ENCODE measurements at places on chromosomes 2 and 18. TPM values are rescaled to one million over a fixed set of nuclear protein-coding genes. Genes with fewer than 3 reads are reported as not detected.

- no peak for DNase-seq
These were observed 9.6 kb upstream of the AQP4 start for GRCh38 chr18:26875040-26875654.

Gene YES1
- 14.8 TPM for total RNA-seq

DNA sequence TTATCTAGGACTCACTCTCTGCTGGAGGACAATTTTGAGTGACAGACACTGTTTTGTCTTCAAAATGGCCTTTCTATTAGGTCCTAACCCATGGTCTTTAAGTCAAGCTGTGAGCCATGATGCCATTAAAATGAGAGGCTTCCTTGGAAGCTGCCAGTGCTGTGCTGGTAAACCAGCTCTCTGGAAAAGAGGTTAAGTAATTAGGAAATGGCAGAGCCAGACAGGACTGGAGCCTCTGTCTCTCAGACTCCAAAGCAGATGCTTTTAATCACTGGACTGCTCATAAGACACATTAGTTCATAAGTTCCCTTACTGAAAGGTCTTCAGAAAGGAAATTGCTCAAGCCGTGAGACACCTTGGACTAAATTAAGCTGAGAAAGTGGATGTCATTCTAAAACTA lies 25.8 kb upstream of the LHCGR start:
- DNase-seq, result no peak

DNA sequence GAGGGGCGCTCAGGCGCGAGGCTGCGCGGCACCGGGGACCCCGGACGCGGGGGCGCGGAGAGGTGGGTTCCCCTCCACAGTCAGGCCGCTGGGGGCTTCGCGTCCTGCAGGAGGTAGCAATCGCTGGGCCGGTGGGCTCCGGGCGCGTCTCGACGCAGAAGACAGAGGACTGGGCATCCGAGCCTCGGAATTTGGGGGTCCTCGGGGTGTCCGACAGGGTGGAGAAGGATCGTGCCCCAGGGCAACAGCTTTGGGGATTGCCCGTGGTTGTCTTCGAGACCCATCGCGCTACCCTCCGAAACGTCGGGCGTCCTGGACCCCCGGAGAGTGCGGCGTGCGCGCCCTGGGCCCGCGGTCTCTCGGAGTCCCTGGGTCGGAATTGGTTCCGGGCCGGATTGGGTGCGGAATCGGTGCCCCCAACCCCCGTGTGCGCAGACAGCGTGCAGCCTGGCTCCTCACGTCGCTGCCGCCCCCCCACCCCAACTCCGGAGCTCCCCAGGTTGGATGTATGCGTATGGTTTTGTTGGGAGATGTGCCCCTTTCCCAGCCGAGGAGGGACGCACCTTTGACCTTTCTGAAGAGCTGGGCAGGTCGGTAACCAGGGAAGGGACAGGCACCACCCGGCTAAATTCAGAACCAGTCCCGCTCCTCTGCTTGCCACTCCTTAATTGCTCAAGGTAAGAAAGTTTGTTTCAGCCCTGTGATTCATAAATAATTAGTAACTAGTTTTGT lies 750 bp downstream of the NPAS2 start:
- no peak for DNase-seq

Gene RNF125
- total RNA-seq, result 37.1 TPM

- no peak for DNase-seq
These were observed 128.5 kb upstream of the SP5 start for GRCh38 chr2:170586571-170587095.

- no peak for DNase-seq
These were observed 193.8 kb downstream of the CMPK2 start for GRCh38 chr2:6671913-6672312.

Gene CD8A
- total RNA-seq, result 2.2 TPM

DNA sequence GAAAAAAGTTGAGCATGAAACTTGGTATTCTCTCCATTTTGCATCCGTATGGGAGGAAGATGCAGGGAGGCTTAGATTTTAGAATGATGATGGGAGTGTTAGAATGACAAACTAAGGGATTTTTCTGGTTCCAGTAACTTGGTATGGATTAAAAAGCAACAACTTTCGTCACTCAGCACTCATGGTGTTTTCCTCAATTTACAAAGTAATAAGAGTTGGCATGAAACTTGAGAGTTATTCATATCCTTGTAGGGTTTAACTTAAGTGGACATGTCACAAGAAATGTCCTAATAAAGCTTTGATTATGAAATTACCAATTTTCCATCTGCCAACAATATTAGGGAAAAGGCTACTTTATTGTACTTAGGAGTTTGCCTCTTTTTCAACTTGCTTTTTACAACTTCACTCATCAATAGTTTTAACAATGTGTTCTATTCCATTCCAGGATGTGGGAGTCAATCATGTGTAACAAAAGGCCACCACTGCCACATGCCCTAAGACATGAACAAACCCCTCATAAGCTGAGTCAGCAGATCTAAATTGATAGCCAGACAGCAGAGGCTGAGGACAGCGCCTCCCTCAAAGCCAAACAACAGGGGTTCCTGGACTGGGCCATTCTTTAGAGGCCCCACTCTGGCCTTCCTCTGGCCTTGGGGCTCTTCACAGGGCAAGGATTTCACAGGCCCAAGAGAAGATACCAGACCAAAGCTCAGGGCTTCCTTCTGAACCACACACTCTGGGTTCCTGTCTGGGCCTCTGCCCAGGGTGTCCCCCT lies 265.8 kb downstream of the TNS1 start:
- no peak for DNase-seq

GRCh38 chr2:27792759-27793158 lies 21.2 kb downstream of the MRPL33 start:
- no peak for DNase-seq

GRCh38 chr2:29844713-29845326 lies 76.6 kb downstream of the ALK start:
- DNase-seq, result no peak

- DNase-seq, result no peak
These were observed 7.6 kb downstream of the ITM2C start for GRCh38 chr2:230872151-230872967.

- DNase-seq, result no peak
These were observed 701.5 kb downstream of the BCL11A start for GRCh38 chr2:59851836-59852475.

- no peak for DNase-seq
These were observed 360.9 kb downstream of the ERBB4 start for GRCh38 chr2:212177724-212178123.

- DNase-seq, result no peak
These were observed 22.4 kb downstream of the CRYGD start for GRCh38 chr2:208101716-208102631.

- no peak for DNase-seq
These were observed 118.9 kb upstream of the CTNNA2 start for GRCh38 chr2:79393806-79394484.

- DNase-seq, result no peak
These were observed 44.4 kb downstream of the TRIB2 start for GRCh38 chr2:12761104-12761503.

DNA sequence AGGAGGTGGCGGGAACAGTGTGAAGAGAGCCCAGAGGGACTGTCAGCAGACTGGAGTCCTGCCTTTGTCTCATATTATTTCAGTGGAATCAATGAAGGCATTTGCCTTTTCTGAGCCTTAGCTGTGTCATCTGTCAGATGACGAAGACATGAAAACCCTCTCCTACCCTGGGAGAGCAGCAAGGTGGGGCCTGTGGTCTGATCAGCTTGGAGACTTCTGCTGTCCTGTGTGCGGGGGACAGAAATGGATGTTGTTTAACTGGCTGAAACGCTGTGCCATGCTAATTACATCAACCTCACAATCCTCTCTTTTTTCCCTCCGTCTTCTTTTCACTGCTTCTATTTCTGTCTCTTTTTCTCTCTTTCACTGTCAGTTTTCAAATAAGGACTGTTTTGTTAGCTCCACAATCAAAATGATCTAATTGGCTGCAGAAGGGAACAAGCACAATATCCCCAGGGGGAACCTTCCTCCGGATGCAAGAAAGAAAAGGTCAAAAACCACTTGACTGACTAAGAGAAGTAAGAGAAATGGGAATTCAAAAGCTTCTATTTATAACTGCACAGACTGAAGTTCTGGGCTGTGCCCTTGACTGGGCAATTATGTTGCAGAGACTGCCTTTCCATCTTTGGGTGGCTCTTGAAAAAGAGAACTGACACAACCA lies 340.1 kb downstream of the CLIP4 start:
- DNase-seq, result no peak

GRCh38 chr2:134348239-134348638 lies 94.4 kb downstream of the MGAT5 start:
- no peak for DNase-seq

Gene HEATR5B
- total RNA-seq, result 50.5 TPM

DNA sequence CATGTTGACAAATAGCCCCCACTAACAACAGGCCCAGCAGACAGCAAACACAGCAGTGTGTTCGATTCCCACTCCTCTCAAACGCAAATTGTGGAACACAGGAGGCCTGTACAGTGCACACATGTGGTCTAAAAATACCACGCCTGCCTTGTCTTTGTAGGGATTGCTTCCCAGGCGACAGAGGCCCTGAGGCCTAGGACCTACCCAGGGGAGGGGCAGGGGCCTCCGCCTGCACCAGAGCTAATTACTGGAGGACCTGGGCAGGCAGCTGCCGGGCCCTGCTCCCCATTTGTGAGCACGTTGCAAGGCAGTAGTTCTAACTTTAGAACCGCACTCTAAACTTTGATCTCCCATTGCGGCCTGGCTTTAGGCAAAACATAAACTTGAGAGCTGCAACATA lies 316.0 kb downstream of the TXNL1 start:
- DNase-seq, result no peak

GRCh38 chr2:64481665-64482064 lies 27.7 kb downstream of the LGALSL start:
- no peak for DNase-seq

- DNase-seq, result no peak
These were observed 137.6 kb downstream of the COPS8 start for GRCh38 chr2:237223201-237223861.

GRCh38 chr2:173854840-173855239 lies 110.3 kb downstream of the SP3 start:
- no peak for DNase-seq

DNA sequence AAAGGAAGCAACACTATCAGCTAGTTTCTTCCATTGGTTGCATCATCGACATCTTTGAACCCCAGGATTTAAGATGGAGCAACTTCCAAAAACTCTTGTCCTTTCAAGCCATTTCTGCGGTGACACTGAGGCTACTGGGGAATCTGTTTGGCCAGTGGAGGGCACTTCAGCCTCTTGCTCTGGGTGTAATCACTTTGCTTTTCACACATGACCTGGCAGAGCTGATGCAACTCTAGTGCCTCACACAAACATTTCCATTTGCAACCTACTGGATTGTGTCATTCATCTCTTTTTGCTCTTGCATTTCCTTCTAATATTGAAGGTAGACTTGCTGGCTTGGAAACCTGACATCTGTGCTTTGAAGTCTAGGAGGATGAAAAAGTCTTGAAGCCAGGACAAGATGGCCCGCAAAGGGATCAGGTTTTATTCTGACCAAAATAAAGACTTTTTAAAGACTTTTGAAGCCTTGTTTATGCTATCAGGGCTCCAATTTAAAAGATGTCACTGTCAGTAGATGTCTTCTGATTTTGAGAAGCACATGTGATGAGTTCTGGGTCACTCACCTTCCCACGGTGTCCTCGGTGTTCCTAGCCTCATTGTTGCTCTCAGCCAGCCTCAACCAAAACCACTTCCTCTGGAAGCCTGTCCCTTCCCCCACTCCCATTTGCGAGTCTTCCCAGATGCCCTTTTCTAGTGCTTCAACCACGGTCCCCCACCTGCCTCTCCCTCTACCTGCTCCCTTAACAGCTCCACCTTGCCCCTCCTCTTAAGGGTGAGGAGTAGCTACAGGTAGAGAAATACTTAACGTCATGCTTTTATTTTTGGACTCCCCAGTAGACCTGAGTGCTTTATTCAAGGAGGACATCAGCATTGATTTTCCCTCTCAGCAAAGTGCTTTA lies 69.7 kb upstream of the KCNE4 start:
- DNase-seq, result no peak

- DNase-seq, result no peak
These were observed 97.0 kb upstream of the CD226 start for GRCh38 chr18:70044632-70045031.

Gene GKN2
- not detected for total RNA-seq

- no peak for DNase-seq
These were observed 273.3 kb downstream of the PTPRM start for GRCh38 chr18:7840411-7840810.

DNA sequence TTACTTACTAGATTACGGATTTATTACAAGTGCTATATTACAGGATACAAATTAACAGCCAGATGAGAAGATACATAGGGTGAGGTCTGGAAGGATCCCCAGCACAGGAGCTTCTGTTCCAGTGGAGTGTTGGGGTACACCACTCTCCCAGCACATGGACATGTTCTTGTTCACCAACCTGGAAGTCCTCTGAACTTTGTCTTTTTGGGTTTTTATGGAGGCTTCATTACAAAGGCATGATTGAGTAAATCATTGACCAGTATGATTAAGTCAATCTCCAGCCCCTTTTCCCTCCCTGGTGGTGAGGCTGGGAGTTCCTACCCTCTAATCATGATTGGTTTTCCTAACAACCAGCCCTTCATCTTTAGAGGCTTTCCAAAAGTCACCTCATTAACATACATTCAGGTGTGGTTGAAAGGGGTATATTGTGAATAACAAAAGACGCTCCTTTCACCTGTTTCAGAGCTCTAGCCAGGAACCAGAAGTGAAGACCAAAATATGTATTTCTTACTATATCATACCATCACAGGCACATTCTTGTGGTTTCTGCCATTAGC lies 38.3 kb downstream of the APLF start:
- no peak for DNase-seq

DNA sequence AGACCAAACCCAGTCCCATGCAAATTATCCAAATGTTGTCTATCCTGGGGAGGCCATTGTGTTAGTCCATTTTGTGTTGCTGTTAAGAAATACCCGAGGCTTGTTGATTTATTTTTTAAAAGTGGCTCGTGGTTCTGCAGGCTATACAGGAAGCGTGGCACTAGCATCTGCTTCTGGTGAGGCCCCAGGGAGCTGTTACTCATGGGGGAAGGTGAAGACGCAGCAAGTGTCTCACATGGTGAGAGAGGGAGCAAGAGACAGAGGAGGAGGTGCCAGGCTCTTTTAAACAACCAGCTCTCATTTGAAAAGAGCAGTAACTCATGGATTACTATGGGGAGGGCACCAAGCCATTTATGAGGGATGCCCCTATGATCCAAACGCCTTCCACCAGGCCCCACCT lies 80.3 kb upstream of the ARL4C start:
- DNase-seq, result no peak

Gene ANKRD29
- total RNA-seq, result 0.18 TPM

Gene AQP12B
- not detected for total RNA-seq

Data from naive thymus-derived CD4-positive, alpha-beta T cell (primary cell).